ENCODE measurements at places on chromosomes 5 and 9.

GRCh38 chr9:86749894-86750255 lies 197.4 kb downstream of the GAS1 start:
- DNase-seq, result no peak

GRCh38 chr9:27591093-27591492 lies 17.8 kb upstream of the C9orf72 start:
- DNase-seq, result no peak

- peak; percentile 42 for DNase-seq
Measured at GRCh38 chr5:179530069-179530998, 20.0 kb upstream of the RUFY1 start.

GRCh38 chr5:112320408-112320807 lies 98.7 kb downstream of the EPB41L4A start:
- no peak for DNase-seq

DNA sequence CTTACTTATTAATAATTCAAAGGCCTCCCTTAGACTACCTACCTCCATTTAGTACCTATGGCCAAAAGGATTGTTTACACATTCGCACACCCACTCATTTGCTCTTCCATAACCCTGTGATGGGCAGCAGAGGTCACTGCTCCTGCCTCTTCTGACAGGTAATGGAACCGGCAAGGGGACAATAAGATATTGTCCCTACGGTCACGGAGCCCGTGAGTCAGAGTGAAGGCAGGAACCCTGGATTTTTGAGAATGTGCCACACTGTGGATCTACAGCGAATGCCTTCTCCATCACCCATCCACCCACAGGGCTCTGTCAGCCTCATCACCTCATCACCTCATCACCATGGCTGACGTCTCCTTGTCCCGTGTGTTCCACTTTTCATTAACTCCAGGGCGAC lies 132.3 kb downstream of the MYO10 start:
- no peak for DNase-seq

GRCh38 chr5:1667648-1668140 lies 131.9 kb downstream of the MRPL36 start:
- no peak for DNase-seq

DNA sequence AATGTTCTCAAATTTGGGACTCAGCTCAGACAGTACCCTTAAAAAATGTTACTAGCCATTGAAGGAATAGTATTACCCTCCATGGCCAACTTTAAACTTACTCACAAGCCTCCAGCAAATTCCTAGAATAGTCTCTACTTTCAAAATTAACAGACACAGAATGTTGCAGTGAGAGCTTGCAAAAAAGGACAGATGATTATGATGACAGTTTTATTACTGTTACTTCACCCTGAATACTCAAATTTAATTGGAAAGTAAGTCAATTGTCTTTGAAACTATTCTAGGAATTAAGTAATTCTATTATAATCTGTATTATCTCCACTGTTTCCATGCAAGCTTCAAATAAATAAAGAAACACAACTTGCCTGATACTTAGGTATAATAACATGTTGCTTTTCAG lies 288.3 kb downstream of the SLF1 start:
- DNase-seq, result no peak

- DNase-seq, result no peak
Measured at GRCh38 chr5:160968480-160968879, 116.5 kb upstream of the ATP10B start.

DNA sequence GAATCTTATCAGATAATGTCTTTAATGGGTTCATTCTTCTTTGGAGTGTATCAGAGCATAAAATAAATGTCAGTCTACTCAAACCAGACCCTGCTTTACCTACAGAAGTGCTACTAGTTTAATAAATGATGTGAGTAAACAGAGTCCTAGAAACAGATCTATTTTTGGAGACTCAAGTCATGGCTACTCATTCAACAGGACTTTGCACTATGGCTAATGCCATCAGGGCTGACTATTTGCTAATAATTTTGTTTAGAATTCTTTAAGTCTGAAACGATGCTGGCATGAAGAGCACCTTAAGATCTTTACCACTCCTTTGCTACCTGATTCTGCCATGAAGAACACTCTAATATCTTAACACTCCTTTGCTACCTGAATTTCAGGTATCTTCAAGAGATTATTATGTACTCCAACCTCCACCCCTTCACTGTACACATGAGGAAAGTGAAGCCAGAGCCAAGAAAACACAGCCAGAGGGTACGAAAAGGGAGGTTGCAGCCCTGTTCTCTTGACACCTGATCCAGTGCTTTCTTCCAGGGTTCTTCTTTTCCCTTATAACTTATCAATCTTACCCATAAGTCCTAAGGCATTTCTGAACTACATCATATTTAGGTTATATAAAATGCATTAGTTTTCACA lies 62.4 kb downstream of the ZNF608 start:
- DNase-seq, result no peak

- DNase-seq, result peak; percentile 75
Measured at GRCh38 chr5:178234750-178235587, 2.4 kb upstream of the PHYKPL start.

GRCh38 chr5:115968770-115969169 lies 6.5 kb downstream of the LVRN start:
- no peak for DNase-seq

DNA sequence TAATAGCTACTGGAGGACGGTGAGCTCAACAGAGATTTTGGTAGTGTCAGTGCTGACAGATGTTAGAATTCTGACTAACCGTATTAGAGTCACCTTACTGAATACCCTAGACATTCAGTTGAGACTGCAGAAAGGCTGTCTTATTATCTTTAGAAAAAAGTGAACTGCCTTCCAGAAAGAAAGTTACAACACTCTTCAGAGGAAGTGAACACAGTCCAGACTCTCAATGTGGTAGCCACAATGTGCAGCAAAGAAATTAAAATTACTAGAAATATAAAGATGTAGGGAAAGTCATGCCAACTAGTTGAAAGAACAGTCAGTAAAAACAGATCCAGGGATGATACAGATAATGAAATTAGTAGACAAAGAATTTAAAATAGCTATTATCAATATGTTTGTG lies 47.1 kb upstream of the COL15A1 start:
- no peak for DNase-seq

- no peak for DNase-seq
Measured at GRCh38 chr9:109640580-109641371, 139.2 kb upstream of the PALM2AKAP2 start.

DNA sequence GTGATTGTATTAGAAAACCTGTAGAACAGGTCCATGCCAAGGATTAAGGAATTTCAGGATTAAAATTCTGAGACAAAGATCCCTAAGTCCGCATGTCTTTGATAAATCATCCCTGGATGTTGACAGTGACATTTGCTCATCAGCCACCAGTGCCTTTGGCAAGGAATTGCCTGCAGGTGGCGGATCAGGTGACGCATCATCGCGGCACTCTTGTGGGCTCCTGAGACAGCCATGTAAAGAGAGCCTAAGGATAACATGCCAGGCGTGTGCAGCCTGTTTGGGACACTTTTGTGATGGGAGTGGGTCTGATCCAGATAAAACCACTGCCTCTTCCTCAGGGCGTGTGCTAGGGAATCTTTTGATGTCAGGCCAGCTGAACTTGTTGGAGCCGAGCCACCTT lies 40.6 kb downstream of the ADCY2 start:
- no peak for DNase-seq

- no peak for DNase-seq
Measured at GRCh38 chr5:108315829-108316228, 66.1 kb downstream of the FBXL17 start.

DNA sequence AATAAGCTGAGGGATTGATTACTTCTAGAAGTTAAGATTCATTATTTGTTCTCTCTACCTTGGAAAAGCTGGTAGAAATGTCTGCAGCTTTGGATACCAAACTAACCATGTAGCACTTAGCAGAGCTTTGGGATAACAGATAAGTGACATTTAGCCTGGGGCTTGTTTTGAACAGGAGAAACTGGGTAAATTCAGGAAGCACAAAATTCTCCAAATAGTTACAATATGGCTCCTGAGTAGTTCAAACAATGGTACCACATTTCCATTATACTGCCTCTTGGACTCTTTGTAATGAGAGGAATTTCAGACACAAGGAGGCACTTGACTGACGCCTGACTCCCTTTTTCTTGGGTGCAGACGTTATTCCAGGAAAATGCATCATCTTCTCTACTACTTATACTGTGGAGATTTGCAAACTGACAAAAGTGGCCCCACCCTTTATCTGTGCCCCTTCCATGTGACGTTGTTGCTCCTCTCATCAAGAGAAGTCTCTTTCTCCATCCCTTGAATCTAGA lies 22.5 kb downstream of the PRUNE2 start:
- DNase-seq, result no peak

DNA sequence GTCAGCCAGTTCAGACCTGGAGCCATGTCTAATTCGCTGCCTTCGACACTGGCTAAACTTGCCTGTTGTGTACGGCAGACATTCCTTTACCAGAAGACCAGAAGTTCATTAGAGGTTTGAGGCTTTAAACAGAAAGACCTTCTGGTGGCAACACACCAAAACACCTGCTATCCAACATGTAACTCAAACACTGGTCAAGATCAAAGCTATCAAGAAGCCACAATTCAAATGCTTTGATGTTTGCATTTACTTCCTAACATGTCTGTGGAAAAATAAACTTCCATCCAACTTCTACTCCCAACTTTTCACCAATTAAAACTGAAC lies 91.0 kb upstream of the RETREG1 start:
- no peak for DNase-seq

DNA sequence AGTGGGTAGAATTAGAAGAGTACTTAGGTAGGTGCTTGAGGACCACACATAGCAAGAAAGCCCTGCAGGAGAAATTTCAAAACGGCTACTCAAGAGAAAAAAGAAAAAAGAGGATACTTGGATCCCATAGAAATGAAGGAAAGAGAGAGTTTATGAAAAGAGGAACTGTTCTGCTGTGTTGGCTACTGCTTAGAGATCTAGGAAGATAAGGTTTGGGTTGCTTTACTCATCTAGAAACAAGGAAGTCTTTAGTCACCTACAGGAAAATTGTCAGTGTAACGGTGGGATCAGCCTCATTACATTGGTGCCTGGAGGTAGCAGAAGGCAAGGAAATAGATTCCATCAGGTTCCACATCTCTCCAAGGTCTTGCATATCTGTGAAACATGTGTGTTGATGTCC lies 14.8 kb upstream of the C5orf46 start:
- DNase-seq, result no peak

Measured in activated CD4-positive, alpha-beta T cell treated with anti-CD3 and anti-CD28 coated beads, Interleukin-2, amount 50 U/mL, for 16 hours (primary cell).